ENCODE measurements at places on chromosomes 12 and 14.

- DNase-seq: no peak
Measured at GRCh38 chr12:46490635-46491034, 118.1 kb upstream of the SLC38A2 start.

- no peak for DNase-seq
Measured at GRCh38 chr12:40762072-40762471, 69.8 kb downstream of the CNTN1 start.

- no peak for DNase-seq
Measured at GRCh38 chr12:56628671-56629458, 1.3 kb downstream of the BAZ2A start.

DNA sequence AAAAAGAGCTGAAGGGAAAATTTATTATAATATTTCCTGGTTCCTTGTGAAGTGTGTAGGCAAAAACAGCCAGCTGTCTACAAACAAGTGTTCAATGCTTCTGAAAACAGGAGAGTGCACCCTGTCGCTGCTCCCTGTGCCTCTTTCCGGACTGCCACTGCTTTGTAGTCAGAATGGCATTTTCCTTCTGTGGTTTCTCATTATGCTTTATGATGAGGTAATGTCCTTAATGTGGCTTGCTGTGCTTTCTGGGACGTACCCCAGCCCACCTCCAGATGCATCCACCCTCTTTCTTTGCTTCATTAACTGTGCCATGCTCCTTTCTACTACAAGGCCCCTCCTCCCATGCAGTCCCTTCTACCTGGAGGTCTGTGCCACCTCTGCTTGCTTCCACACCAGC, 148.1 kb downstream of the SYT1 start:
- no peak for DNase-seq

Data from GM12864 (cell line).